Cerebellum (tissue), 4 donors: ENCODE measurements at places on chromosomes 7 and 10. TPM values are rescaled to one million over a fixed set of nuclear protein-coding genes. Genes with fewer than 3 reads are reported as not detected.

RADIL gene
- total RNA-seq, result 8.4 TPM

DNA sequence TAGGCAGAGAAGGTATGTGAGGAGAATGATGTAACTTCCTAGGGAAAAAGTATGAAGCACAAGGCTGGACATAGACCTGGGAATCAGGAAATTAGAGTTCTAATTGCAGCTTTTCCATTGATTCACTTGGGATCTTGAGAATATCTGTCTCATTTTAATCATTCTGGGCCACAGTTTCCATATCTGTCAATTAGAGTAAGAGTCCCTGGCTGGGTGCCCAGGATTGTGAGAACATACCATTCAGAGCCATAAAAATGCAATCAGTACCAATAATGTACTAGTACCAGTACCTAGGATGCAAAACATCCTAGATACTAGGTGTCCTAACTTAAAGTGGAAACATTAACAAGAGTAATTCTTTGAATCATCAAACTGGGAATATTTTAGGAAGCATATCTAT lies 29.6 kb downstream of the CAV1 start:
- no peak for DNase-seq

DNA sequence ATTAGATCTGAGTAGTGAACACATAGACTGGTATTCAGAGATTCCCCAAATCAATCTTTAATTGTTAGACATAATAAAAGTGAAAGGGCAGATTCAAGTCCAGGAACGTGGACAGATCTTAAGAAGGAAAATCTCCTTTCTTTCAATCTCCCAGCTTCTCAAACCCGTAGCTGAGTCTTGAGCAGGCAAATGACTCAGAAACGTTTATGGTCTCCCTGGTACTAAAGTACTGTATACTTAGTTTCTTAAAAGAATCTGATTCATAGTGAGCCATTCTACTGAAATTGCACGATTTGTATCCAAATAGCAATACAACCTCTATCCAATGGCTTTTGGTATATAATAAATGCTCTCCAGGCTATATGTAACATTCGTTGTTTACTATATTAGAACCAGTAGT lies 140.4 kb upstream of the RHEB start:
- DNase-seq, result no peak

TMEM229A gene
- 2.4 TPM for total RNA-seq

SYNPO2L gene
- not detected for total RNA-seq

- peak; percentile 66 for DNase-seq
Measured at GRCh38 chr10:21078410-21079329, 181.6 kb upstream of the NEBL start.
